NCI-H1105 treated with DMSO at 0.1 percent for 48 hours (cell line): ENCODE measurements at places on chromosomes 6 and 20.

GRCh38 chr20:48740712-48741111 is 87.1 kb downstream of the PREX1 start:
- no peak for DNase-seq

GRCh38 chr6:8243475-8243874 is 141.1 kb upstream of the EEF1E1 start:
- no peak for DNase-seq

DNA sequence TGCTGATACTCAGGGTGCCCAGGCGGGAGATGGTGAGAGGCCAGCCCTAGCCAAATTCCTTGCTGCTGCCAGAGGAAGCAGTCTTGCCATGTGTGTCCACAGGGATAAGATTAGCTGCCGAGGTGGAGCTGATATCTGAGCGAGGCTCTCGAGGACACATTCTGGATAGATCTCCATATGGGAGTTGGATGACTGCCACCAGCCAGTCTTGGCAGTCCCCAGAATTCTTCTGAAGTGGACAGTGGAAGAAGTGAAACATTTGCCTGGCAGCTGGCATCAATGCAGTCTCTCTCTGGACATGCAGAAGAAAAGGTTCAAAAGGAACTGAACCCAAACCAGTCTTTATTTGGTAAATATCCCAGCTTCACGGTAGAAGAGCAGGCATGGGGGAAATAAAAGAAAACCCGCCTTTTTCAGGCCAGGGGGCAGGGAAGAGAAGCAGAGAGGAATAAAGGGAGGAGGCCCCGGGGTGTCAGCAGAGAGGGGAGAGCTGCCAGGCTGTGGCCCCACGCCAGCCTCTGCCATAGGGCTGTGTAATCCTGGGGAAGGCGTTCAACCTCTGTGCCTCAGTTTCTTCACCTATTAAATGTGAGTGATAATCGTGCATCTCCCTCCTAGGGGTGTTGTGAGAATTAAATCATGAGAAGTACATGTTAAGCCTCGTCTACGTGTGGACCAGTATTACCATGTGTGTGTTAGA is 3.7 kb upstream of the FUCA2 start:
- peak; percentile 6 for DNase-seq

DNA sequence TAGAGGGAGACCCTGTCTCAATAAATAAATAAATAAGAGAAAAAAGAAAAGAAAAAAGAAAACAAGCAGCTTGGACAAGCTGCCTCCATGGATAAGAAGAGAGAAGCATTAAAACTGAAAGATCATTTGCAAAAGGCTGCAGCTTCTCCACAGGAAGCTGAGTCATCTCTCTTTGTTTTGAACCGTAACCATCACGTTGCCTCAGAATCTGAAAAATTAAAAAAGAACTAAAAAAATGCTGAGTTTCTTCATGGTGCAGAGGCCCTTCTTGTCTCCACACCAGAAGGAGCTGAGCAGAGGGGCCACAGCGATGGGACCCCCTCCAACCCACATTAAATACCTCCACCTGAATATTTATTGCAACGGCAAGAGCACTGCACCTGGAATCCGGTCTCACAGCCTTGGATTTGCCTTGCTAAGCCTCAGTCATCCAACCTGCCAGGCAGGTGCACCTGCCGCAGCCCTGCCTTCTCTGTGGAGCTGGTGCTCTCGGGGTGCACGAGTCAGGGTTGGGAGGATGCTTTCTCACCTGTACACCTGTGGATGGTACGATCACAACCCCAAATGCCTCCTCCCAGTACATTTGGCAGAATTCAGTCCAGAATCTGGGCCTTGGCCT is 28.1 kb downstream of the TOX2 start:
- peak; percentile 26 for DNase-seq

DNA sequence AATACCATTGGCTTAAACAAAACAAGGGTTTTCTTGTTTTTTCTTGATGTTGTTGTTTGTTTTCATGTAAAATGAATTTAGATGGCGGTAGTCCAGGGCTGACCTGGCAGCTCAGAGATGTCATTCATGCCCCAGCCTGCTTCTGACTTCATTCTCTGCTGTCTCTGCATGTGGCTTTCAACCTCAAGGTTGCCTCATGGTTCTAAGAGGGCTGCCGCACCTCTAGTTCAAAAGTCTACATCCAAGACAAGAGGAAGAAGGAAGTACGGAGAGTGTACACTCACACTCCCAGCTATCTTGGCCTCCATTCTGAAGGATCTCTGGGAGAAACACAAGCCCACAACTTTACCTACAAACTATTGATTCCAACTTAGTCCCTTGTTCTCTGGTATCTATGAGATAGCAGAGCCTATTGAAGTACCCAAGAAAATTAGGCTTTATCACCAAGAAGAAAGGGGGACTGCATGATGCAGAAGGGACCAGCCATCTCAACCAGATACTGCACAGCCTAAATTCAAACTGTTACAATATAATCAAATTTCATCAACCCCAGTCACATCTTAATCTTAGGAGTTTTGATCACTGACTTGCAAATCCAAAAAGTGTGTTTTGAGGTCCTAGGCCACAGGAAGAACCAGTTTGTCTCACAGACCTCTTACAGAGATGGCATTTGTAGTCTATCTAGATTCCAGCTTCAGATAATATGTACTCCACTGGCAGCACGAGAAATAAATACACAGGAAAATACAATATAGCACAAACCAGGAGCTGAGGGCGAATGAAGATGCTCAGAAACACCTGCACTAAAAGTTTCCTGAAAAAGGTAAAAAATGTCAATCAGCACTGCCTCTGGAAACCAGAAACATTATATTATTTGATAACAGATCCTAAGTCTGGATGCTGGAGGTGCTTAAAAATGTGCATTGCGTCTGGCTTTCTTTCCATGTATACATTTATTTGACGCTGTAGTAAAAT is 866 bp upstream of the BTN3A3 start:
- no peak for DNase-seq

GRCh38 chr6:124924333-124924759 is 37.9 kb upstream of the RNF217 start:
- no peak for DNase-seq

DNA sequence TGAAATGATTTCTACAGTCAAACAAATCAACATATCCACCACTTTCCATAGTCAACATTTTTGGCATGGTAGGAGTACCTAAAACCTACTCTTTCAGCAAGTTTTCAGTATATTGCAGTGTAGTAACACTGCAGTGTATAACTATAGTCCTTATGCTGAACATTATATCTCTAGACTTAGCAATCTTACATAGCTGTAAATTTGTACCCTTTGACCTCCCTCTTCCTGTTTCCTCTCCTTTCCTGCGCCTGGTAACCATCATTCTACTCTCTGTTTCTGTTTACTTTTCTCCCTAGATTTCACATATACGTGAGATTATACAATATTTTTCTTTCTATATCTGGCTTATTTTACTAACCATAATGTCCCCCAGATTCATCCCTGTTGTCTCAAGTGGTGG is 40.2 kb downstream of the SMAP1 start:
- no peak for DNase-seq

- peak; percentile 27 for DNase-seq
Measured at GRCh38 chr6:100678027-100678426, 203.1 kb downstream of the ASCC3 start.

DNA sequence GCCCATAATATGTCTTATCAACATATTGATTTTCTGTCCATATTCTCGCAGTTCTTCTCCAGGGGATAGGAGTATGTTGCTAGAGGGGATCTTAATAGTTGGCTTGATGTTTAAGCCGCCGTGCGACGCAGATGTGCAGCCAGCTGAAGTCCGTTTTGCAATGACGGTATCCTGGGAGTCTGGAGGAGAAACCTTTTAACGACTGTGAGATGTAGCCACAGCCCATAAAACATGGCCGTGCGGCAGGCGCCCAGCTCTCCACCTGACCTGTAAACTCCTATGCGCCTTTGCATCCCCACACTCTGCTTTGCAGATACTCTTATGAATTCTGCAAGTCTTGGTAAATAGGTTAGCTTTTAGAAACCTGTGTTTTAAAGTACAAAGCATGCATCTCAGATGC is 36.9 kb downstream of the BMP6 start:
- DNase-seq = no peak

DNA sequence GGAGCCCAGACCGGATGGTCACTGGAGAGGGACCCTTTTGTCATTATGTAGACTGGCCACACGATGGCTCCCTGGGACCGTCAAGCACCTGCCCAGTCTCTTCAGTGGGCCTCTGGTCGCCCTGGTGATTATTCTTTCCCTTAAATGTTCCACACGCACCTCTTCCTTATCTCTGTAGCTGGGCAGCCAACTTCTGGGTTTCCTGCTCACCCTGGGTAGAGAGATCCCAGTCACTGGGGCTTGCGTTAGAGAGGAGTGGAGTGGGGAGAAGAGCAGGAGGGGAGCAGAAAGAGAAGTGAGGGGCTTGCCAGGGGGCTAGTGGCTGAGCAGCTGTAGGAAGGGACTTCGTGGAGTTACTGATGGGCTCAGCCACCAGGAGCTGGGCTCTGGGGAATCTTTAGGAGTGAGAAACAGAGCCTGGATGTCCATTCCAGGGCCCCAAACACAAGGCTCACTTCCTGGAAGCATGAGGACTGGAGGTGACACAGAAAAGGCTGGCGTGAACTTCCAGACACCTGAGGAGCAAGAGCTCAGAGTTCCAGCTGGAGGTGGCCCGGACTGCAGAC is 150.1 kb downstream of the DHX35 start:
- peak; percentile 32 for DNase-seq

DNA sequence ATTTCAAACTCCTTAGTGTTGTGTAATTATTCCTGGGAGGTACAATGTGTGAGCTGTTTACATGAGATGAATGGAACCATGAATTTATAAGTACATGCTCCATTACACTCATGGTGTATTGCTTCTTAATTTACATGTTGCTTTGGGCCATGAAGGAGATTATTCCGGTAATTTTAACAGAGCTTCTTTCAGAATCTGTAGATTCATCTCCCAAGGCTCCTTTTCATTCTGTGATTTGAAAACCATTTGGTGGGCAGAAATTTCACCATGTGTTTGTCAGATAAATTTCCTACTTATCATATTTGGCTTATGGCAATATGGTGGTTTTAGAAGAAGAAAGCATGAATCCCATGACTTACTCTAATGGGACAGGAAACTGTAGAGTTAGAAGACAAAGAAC is 421.6 kb upstream of the EYS start:
- no peak for DNase-seq

DNA sequence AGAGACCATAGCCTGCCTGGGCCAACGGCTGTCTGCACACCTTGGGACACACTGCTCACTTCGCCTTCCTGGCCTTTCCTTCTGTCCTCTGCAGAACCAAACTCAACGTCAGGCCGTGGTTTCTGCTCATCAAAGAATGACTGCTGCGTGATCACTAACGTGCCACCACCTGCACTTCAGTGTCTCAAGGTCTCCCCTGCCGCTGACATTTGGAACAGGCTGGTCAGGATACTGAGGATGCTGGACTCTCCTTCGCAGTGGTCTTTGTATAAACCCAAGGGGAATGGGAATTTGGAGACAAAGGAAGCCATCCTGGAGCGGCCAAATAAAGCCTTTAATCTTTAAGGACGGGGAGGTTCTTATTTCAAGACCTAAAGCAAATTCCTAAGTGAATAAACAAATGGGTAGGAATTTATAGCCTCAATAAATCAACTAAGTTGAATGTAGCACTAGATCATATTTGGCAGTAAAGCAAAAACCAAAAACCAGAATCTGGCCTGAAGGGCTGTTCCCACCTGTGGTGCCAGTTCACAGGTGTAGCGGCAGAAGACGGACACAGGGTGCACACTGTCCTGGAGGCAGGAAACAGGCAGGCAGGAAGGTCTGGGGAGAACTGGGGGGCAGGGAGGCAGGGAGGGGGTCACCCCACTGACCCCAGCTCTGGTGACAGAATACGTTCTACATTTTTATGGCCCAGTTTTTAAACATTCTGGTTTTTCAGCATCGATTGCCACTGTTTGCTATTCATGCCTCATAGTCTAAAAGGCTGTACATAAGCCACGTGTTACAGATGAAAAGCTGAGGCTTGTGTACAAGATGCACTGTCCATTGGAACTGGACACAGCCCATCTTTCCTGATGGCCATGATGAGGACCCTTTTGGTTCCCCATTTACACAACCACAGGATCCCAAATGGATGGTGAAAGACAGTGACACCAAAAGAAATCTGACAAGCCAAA is 36.6 kb downstream of the ABHD12 start:
- DNase-seq = no peak
